ENCODE measurements at places on chromosomes 13 and 19.
A peak's percentile ranks its signal among the peaks of the same experiment; 100 is the strongest.

- DNase-seq: no peak
These were observed 92.6 kb upstream of the PEG3 start for GRCh38 chr19:56933014-56933705.

DNA sequence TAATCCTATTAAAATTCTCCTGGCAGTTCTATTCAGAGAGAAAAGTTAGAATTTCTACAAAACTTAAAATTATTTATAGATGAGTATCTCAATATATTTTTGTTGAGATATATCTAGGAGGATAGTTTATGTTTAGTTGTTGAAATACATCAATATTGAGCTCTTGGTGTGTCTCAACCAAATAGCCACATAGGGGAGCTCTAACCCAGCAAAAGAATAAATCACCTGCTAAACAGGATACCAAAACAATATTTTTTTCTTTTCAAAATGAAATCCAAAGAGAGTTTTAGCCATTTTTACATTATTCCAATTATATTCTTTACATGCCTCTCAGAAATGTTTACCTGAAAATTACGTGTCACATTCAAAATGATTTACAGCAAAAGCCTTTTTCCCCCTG lies 954.7 kb downstream of the SLITRK6 start:
- no peak for DNase-seq

- no peak for DNase-seq
These were observed 5.8 kb downstream of the CPAMD8 start for GRCh38 chr19:17020823-17021222.

DNA sequence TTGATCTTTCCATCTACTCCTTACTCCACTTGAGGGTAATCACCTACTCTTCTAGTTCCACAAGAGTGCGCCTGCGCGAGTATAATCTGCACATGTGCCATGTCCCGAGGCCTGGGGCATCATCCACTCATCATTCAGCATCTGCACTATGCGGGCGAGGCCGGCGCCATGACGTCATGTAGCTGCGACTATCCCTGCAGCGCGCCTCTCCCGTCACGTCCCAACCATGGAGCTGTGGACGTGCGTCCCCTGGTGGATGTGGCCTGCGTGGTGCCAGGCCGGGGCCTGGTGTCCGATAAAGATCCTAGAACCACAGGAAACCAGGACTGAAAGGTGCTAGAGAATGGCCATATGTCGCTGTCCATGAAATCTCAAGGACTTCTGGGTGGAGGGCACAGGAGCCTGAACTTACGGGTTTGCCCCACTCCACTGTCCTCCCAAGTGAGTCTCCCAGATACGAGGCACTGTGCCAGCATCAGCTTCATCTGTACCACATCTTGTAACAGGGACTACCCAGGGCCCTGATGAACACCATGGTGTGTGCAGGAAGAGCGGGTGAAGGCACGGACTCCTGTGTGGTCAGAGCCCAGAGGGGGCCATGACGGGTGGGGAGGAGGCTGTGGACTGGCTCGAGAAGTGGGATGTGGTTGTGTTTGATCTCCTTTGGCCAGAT lies 2.7 kb upstream of the KLK2 start:
- DNase-seq: no peak

DNA sequence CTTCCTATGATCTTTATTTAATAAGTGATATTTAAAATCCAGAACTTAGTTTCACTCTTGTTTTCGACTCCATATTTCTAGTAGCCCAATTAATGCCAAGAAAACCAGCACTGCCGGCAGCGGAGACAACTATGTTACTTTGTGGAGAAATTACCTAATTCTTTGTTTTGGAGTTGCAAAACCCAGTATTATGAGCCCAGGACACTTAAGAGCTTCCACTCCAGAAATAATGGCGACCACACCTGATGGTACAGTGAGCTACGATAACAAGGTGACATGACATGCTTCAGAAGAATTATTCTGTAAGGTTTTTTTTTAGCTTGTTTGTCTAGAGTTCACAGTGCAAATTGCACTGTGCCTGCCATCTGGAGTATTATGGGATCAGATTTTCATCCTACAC lies 136.4 kb downstream of the ZAR1L start:
- no peak for DNase-seq

- no peak for DNase-seq
These were observed 34.2 kb upstream of the ZNF254 start for GRCh38 chr19:24052811-24053210.

GRCh38 chr13:37179645-37180044 lies 74.2 kb upstream of the CSNK1A1L start:
- DNase-seq: no peak

DNA sequence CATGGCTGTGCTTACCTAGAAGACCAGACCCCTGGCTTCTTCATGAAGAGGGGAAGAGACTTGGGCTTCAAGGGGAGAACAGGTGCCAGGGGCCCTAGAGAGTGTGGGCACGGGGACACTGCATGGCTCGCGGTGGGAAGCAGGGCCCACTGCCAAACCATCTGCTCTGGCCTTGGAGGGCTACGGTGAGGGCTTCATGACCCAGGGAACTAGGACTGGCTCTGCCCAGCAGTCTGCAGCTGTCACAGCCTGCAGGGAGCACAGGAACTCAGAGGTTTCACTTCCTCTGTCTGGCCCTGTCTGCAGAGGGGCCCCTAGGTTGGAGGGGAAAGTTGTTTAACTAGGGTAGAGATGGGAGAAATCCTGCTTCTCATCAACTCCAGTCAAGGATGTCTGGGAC lies 4.3 kb downstream of the ERCC1 start:
- no peak for DNase-seq

DNA sequence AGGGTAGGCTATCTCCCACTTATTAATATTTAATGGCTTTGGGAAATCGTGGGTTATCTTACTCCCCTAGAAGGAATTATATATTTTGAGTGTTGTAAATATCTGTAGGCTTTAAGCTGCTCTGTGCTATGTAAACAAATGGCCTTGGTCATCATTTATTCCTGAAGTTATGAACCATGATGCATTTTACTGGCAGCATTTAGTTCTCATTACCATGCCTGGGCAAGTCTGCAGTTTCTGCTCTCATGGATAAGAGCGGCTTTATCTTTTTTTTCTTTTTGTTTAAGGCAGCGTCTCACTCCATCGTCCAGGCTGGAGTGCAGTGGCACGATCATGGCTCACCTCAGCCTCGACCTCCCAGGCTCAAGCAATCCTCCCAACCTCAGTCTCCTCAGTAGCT lies 156.1 kb downstream of the IRS2 start:
- no peak for DNase-seq

GRCh38 chr13:106619688-106620555 lies 52.0 kb upstream of the ARGLU1 start:
- DNase-seq: peak; percentile 9

GRCh38 chr19:56504581-56504980 lies 3.1 kb upstream of the ZNF471 start:
- DNase-seq: no peak

DNA sequence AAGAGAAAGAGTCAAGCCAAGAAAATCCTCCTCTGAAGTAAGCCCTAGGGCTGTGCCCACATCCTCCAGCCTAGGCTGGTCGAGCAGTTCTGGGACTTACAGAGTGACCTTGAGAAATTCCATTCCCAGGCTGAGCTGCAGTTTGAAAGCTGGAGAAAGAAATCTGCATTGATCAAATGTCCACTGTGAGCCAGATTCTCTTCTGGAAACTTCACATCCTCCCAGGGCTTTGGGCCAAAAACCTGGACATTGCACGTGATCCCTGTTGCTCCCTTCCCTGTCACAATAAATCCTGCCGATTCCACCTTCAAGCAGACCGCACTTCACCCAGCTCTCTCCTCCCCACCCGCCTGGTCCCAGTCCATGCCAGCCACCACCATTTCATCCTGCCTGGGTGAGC lies 15.7 kb downstream of the TMEM143 start:
- DNase-seq: no peak

DNA sequence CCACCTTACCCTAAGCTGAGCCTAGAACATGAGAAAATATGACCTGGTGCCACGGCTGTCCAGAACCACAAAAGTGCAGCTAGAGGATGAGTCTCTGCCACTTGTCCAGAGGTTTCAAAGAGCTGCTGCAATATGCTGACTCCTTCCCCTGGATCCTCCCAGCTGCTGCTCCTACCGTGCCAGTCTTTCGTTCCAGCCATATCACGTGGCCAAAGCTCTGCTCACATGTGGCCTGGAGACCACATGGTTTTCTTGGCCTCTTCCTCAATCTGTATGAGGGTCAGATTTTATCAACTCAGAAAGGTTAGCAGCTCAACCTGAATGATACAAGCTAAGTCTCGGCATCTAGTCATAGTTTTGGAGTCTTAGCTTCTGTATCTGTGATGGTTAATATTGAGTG lies 3.2 kb upstream of the SACS start:
- no peak for DNase-seq

DNA sequence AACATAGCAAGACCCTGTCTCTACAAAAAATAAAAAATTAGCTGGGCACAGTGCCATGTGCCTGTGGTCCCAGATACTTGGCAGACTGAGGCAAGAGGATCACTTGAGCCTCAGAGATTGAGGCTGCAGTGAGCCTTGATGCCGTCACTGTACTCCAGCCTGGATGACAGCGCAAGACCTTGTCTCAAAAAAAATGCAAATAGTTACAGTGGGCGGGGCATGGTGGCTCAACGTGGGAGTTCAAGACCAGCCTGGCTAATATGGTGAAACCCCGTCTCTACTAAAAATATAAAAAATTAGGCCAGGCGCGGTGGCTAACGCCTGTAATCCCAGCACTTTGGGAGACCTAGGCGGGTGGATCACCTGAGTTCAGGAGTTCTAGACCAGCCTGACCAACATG lies 8.5 kb downstream of the PGLS start:
- no peak for DNase-seq

All from neural crest cell (in vitro differentiated cells).